Hepatic stellate cell (primary cell): ENCODE measurements at places on chromosomes 4 and X.

DNA sequence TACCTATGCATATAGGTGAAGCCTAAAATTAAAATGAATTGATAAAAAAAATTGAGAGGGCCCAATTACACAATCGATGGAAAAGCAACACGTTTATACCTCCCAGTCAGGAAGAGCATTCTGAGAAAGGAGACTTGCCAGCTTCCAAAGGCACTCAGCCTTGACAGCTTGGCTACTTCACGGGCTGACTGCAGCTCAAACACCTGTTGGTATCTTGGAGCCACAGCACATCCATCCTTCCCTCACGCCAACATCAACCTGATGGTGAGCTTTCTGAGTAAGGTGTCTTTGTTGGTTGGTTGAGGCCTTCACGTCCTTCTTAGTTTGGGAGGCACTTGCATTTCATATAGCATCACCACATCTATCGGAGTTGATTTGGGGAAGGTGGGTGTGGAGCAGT is 598.9 kb upstream of the DIPK2B start:
- no peak for DNase-seq

- DNase-seq = no peak
These were observed 176.2 kb upstream of the TACR3 start for GRCh38 chr4:103895876-103896465.

GRCh38 chr4:42088386-42088785 is 64.1 kb downstream of the BEND4 start:
- DNase-seq = no peak

DNA sequence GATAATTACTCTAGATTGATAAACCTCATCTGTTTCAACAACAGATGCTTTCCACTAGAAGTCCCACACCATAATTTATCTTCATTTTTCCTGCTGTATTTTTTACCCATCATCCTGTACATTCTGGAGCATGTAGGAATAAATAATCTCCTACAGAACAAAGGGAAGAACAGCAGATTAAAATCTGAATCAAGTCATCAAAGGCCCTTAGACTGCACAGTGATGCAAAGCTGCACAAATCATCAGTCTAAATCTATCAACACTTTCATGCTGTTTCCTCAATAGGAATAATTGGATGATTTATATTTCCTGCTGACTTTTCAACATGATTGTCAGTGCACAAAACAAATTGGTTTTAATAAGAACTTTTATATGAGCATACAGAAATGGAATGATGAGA is 1143.9 kb downstream of the STIM2 start:
- DNase-seq = no peak

DNA sequence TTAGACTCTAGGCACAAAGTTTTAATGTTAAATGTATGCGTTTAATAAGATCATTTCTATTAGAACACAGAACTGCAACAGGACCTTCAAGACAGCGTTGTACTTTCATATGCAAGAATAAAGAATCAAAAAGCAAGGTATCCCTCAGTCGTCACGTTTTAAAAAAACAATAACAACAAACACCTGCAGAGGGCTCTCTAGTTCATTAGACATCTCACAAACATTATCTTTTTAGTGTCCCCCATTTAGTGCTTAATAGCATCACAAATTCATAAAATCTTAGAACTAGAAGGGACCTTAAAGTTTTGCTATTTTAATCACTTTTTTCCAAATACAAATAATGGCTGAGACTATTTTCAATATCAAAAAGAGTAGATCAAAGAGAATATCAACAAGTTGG is 236.6 kb downstream of the DCHS2 start:
- no peak for DNase-seq

DNA sequence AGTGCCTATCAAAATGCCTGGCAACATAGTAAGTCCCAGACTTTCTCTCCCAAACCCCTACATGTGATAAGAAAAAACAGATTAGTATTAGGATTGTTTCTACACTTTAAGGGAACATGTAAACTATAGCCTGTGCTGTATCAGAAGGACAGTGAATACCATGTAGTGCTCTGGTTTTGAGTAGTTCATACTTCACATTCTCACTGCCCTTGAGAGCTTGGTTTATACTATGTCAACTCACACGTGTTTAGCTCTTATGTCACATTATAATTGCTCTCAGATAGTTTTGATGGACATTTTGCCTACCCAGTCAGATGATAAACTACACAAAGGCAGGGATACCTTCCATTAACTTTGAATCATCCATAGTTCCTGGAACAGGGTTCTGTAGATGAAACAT is 58.0 kb upstream of the PGRMC2 start:
- DNase-seq = no peak

- DNase-seq = no peak
These were observed 45.9 kb upstream of the PGM2 start for GRCh38 chr4:37780444-37781130.

DNA sequence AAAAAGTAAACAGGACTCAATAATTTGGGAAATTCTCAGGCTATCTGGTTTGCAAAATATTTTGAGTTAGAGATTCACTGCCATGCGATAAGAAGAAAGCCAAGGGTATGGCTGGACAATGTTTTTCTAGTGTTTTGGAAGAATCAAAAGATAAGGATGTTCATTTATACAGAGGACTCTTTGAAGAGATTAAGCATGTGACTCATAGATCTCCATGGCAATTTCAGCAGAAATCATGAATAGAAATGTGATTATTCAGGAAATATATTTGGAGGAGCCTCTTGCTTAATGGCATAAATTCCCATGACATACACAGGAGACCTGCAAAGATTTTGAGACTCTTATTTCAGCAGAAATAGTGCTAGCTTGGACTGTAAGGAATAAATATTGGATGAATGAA is 16.7 kb upstream of the FRAS1 start:
- no peak for DNase-seq

GRCh38 chr4:113131621-113132020 is 82.2 kb downstream of the ANK2 start:
- no peak for DNase-seq

DNA sequence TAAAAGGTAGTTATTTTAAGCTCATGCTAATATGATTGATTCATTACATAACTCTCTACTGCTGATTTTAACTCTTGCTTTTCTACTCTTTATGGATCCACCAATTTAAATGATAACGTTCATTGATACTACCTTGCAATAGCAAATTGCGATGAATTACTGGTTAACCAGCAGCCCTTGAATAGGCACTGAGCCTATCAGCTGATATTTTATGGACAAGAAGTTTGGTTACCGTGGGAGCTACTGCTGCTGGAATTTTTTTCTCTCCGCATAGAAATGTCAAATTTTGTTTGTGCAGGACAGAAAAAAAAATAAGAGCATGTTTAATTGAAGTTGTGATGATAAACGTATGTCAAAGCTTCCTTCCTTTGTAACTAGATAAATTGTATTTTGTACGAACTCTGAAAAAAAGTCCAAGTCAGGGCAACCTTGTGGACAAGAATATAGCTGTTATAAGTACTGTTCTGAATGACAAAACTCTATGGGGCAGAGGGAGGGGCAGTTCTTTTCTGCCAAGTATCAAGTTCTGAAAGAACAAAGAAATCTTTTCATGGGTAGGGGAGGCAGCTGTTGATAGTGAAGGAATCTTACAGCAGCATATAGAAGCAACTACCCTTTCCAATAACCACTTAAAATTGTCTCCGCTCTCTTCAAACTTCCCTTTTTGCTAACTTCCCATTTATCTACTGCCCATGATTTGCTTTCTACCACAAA is 434.9 kb upstream of the PABPC4L start:
- DNase-seq = no peak

DNA sequence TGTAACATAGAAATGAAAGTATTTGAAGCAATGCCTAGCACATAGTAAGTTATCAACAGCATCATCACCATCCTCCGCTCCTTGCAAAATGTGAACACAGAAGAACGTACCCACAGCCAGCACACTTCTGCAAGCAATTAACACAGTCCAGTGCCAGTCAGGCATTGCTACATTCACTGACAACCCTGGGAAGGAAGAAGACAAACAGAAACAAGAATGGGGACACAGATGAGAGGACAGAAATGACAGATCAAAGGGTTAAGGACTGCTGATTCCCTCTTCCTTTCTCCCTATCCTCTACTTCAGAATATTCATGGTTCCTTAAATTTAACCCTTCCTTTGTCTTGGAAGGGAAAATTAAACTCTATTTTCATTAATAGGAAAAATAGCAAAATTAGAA is 53.1 kb downstream of the CHM start:
- no peak for DNase-seq

- no peak for DNase-seq
These were observed 276.3 kb upstream of the TACR3 start for GRCh38 chr4:103996064-103996463.
